ENCODE measurements at places on chromosomes 4 and X.

GRCh38 chr4:102713096-102713495 is 47.7 kb downstream of the MANBA start:
- DNase-seq, result no peak

GRCh38 chr4:8558080-8558960 is 21.9 kb upstream of the GPR78 start:
- DNase-seq, result no peak

- DNase-seq, result no peak
Measured at GRCh38 chrX:10099411-10099810, 57.4 kb upstream of the CLCN4 start.

DNA sequence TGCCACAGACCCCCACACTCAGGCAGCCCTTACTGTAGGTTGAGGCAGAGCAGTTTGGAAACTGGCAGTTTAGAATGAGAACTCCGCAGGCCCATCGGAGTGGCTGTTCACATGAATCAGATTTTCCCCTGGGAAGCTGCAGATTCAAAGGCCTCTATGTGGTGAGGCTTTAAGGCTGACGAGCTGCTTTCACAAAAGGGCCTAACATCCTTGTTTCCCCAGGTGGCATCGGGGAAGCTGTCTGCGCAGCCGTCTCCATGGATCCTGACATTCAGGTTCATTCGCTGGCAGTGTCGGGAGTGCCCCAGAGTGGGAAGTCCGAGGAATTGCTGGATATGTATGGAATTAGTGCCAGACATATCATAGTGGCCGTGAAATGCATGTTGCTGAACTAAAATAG is 33.7 kb downstream of the TKTL1 start:
- DNase-seq, result no peak

GRCh38 chr4:105990933-105991332 is 95.7 kb downstream of the NPNT start:
- DNase-seq, result peak; percentile 83

DNA sequence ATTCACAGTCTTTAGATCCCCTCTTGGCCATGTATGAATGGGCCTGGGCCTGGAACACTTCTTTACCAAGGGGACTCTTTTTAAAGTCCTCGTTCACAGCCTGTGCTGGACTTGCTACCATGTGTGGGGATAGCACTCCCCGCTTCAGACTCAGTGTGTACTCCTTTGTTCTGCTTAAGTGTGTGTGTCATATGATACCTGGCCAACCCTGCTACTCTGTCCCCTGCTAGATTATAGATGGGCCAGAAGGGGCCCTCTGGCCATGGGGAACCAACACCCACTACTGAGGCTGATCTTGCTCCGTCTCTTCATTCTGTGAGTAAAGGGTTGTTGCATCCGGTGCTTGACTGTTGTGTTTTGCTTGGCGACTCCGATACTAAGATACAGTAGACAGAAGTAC is 8.0 kb downstream of the CCDC110 start:
- DNase-seq, result no peak

DNA sequence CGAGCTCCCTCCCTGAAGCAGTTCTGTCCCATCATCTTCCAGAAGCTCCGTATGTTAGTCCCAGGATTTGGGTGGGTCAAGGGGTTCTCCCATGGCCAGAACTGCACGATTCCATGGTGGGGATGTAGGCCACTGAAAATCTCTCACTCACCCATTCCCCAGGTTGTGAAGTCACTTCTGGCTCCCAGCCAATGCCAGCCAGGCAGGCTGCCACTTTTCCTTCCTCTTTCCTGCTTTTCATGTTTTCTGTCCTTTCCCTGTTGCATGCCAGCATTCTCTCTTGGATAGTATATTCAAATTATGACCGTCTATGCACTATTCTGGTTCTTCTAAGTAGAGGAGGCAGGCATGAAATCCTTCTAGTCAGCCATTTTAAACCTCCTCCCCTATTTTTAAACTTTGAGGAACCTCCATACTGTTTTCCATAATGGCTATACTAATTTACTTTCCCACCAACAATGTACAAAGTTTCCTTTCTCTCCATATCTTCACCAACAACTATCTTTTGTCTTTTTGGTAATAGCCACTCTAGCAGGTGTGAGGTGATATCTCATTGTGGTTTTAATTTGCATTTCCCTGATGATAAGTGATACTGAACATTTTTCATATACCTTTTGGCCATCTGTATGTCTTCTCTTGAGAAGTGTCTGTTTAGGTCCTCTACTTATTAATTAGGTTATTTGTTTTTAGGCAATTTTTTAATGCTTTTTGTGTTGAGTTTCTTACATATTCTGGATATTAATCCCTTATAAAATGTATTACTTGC is 182.1 kb upstream of the TET2 start:
- no peak for DNase-seq

DNA sequence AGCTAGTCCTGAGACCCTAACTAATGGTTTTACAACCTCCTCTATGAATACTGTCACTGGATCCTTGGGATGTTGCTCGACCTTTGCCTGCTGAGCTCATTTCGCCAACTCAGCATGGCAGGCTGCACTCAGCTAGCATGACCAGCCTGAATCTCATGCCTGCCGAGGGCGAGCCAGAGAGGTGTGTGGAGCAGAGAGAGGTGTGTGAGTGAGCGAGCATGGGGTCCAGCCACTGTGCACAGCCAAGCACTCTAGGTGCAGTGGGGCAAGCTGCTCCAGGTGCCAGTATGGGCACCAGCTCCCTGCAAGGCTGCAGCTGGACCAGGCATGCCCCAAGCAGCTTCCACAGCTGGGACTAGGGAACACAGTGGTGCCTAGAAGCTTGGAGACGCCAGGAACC is 410.9 kb downstream of the PCDH10 start:
- DNase-seq, result no peak

DNA sequence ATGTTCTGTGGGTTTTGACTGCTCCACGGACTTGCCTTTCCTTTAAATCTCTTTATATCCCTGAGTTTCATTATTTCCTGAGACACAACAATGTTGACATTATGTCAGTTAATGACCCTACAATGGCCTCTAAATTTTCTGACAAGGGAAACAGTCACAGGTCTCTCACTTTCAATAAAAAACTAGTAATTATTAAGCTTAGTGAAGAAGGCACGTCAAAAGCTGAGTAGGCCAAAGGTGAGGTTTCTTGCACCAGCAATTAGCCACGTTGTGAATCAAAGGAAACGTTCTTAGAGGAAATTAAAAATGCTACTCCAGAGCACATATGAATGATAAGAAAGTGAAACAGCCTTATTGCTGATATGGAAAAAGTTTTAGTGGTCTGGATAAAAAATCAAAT is 930.2 kb upstream of the GRID2 start:
- no peak for DNase-seq

DNA sequence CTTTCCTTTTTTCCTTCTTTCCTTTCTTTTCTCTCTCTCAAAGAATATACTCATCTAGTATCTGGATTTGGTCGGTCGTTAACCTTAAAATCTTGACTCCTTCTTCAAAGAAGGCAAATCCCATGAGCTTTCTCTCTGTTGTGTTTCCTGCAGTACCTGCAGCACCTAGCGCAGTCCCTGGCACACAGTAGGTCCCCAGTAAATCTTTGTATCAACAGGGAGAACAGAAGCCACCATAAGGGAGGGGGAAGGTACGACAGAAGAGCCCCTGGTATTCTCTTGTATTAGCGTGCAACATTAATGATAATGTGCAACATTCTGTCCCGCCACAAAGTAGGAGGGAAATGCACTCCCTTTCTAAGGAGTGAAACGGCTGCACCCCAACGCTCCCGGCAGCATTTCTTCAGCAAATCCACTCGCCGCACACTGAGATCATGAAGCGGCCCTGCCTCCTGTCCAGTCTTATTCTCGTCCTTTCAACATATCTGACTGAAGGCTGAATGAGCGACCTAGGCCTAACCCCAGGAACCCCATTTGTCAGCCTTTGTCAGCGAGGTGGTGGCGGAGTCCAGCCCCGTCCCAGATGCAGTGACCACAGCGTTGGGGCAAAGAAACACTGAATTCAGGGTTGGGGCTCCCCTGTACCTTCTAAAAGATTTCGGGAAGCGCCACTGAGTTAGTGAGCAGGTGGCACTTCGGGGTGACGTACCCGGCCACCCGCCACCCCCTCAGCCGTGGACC is 133.7 kb downstream of the AMELX start:
- DNase-seq, result no peak

GRCh38 chr4:174005422-174005821 is 278.0 kb downstream of the FBXO8 start:
- no peak for DNase-seq

DNA sequence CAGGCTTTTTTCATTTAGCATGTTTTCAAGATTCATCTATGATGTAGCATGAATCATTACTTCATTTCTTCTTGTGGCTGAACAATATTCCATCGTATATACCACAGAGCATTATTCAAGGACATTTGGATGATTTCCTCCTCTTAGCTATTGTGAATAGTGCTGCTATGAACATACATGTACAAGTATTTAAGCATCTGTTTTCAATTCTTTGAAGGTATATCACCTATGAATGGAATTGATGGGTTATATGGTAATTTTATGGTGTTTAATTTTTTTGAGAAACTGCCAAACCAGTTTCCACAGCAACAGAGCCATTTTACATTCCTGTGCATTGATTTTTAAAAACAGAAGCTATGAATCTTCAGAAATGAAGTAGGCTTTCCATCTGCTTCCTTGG is 36.1 kb upstream of the WDR19 start:
- DNase-seq, result no peak

DNA sequence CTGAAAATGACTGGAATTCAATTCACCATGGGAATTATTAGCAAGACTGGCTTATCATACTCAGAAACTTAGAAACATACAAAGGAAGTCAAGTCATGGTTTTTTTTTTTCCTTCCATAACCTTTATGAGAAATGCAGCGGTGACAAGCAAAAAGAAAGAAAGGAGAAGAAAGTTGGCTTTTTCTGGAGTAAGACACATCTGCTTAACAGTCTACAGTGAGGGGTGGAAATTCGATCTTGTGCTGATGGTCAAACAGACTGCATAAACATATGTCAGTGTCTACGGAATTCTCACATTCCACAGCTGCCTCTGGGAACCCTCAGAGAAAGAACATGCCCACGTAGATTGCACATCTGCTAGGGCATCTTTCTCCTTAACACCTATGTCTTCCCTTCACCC is 54.6 kb downstream of the PROM1 start:
- DNase-seq, result no peak

GRCh38 chr4:40335525-40335894 is 377 bp downstream of the CHRNA9 start:
- no peak for DNase-seq

DNA sequence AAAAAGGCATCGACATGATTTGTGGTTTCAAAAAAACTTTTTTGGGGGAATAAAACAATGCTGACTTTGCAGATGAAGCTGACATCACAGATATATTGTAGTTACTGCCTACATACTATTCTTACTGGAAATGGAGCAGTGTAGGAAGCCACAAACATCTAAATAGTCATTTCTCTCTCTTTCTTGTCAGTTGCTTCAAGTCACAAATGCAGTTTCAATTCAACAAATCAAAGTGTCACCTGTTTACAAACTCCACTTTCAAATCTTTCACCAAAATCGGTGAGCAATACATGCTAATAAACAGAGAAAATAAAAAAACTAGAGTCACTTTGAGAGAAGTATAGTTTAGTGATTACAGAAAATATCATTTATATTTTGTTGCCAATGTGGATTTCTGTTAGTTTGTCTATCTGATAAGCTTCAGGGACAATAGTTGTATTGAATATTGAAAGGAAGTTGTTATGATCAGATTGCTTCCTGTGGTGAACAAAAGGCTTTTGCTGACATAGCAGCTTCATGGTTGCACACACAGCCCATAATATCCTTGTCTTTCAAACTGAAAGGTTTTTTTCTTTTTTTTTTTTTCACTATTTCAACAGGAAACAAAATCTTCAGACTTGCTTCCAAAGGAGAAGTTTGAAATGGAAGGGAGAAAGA is 49.7 kb upstream of the PTPN13 start:
- no peak for DNase-seq

- DNase-seq, result peak; percentile 0
Measured at GRCh38 chrX:33434256-33435092, 223.1 kb upstream of the DMD start.

DNA sequence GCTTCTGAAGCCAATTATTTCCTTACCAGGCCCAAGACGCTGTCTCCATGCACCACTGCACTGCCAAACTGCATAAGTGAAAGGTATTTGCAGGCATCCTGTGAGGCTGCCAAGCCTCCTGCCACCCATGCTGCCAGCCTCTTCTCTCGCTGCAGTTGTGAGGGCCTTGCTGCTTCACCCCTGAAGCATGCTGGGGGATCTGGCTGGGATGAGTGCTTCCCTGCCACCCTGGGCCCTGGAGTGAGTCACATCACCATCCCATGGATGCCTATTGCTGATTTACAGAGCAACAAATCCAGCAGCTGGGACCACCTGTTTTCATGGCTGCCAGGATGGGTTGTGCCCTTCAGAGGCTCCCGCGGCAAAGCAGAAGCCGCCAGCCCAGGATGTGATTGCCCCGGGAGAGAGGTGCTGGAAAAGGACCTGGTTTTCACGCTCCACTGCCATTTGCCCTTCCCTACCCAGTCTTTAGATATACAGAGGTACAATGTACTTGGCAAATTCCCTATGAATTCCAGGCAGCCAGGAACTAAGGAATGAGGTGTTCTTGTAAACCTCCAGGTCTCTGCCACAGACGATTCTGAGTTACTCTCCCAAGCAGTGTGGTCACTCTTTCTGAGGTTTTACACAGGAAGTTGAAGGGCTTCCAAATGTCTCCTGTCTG is 41.5 kb upstream of the PTCHD1 start:
- no peak for DNase-seq

- DNase-seq, result no peak
Measured at GRCh38 chrX:127038065-127038464, 218.5 kb downstream of the PRR32 start.

- no peak for DNase-seq
Measured at GRCh38 chr4:146481246-146481645, 40.5 kb downstream of the SLC10A7 start.

- no peak for DNase-seq
Measured at GRCh38 chr4:89894649-89895550, at the start of gene MMRN1. TSS of gene MMRN1 (plus strand) at chr4:89894854. CDS start at chr4:89894972, 118 bp downstream.

DNA sequence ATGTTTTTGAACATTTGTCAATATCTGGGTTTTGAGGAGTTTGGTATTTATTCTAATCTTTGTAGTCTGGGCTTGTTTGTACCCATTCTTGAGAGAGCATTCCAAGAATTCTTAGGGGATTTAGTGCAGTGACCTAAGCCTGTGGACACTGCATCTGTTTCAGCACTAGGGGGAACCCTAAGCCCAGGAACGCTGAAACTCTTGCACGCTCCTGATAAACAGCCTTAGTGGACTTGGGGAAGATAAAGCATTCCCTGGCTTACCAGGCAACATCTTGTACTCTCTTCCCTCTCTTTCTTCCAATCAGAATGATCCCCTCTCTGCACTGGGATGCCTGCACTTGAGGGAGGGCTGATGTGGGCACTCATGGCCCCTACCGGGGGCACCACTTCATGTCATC is 654.9 kb upstream of the HTR2C start:
- peak; percentile 0 for DNase-seq

- no peak for DNase-seq
Measured at GRCh38 chr4:113564493-113564892, 197.0 kb downstream of the CAMK2D start.

DNA sequence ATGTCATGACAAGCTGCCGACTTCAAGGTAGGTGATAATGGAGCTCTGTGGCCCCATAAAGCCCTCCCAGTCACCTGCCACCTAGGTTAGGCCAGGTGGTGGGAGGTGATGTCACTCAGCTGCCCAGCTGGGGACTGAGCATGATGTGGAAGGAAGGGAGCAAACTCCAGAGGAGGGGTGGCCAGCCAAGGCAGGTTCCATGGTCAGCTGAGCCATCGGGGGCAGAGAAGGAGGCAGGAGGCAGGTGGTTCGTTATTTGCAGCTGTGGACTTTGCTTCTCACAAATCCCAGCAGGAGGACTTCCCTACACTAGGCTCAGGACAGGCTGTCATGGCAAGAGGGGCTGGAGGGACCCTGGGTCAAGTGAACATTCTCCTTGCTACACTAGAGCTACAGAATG is 2.1 kb downstream of the CCDC120 start:
- no peak for DNase-seq
